Dermis microvascular lymphatic vessel endothelial cell (primary cell): ENCODE measurements at places on chromosomes 12 and 14. TPM values are rescaled to one million over a fixed set of nuclear protein-coding genes. Genes with fewer than 3 reads are reported as not detected.

Gene DPF3
- 0.38 and 0.90 TPM in 2 replicates for total RNA-seq

Gene MGP
- total RNA-seq = 149 and 328 TPM in 2 replicates

Gene STAB2
- total RNA-seq = 0.77 and 71.1 TPM in 2 replicates

Gene RBMS2
- total RNA-seq = 43.6 and 52.4 TPM in 2 replicates

Gene CAPZA3
- not detected in 2 replicates for total RNA-seq

Gene EEF1AKMT3
- total RNA-seq = 4.5 and 7.6 TPM in 2 replicates

Gene ADAMTS20
- total RNA-seq = not detected in 2 replicates

Gene VRTN
- not detected in 2 replicates for total RNA-seq

Gene CEP128
- total RNA-seq = 1.8 and 4.0 TPM in 2 replicates

Gene KCNA5
- total RNA-seq = not detected in 2 replicates

Gene FAM222A
- 0.13 and 0.26 TPM in 2 replicates for total RNA-seq

Gene LRP6
- total RNA-seq = 36.2 and 59.9 TPM in 2 replicates

Gene DIO2
- under 0.01 TPM in 1 of 2 replicates, not detected in the other for total RNA-seq

Gene UBE3B
- total RNA-seq = 23.0 and 29.0 TPM in 2 replicates

GRCh38 chr14:85528080-85528896 lies 1.7 kb upstream of the FLRT2 start:
- peak; percentile 88 for DNase-seq

GRCh38 chr12:12954356-12954755 lies 2.4 kb upstream of the GPRC5D start:
- no peak for DNase-seq

- no peak for DNase-seq
These were observed 1.1 kb upstream of the BCDIN3D start for GRCh38 chr12:49843876-49844437.

GRCh38 chr12:16763901-16764300 lies 157.9 kb upstream of the LMO3 start:
- no peak for DNase-seq

DNA sequence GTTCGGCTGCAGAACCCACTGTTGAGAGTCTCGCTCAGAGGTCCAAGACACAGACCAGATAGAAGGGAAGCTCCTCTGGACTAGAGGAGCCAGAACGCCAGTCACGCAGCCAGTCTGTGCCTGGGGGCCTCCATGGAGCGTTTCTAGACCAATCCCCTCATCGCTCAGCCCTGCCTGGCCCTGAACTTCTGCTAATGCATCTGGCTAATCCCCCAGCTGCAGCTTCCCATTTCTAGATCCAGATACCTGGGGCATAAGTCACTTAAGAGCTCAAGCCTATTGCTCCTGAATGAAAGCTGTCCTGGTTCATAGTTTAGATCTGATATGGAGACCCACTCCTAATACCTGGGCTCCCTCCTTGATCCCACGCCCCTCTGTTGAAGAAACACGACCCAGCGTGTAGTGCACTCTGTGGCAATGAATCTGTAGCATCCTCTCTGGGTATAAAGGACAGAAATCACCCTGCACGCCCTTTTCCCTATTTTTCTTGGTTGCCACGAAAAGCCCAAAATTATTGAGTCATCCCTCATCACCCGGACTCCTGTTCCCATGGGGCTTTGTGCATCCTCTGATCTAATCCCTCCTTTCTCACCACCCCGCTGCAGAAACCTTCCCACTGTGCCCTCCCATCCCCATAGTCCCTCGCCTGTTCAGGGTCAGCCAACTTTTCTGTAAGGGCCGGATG lies 341.6 kb upstream of the FKBP4 start:
- no peak for DNase-seq

DNA sequence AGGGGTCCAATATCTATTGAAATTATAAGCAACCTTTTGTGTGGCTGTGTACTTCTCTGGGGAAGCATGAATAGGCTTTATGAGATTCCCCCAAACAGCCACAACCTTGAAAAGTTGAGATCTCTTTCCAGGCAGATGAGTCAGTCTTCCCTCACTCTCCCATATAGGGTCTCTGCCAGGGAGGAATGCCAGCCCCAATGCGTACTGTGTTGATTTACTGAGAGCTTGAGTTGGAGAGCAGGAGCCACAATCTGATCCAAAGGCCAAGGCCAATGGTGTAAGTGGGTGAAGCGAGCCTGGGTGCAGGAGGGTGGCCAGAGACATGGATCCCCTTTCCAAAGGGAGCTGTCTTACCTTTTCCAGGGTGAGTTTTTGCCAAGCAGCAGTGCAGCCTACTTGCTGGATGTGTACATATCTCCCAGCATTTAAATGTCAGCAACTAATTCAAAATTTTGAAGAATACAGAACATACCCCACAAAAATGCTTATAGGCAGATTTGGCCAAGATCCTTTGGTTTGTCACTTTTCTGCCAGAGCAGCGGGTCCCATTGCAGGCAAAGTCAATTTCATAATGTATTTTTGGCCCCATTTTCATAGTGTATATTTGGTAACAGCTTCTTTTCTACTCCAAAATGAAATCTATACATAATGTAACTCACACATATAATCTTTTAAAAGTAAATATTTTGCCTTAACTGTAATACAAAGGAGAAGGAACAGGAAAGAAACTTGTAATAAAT lies 88.2 kb downstream of the TBC1D30 start:
- no peak for DNase-seq

DNA sequence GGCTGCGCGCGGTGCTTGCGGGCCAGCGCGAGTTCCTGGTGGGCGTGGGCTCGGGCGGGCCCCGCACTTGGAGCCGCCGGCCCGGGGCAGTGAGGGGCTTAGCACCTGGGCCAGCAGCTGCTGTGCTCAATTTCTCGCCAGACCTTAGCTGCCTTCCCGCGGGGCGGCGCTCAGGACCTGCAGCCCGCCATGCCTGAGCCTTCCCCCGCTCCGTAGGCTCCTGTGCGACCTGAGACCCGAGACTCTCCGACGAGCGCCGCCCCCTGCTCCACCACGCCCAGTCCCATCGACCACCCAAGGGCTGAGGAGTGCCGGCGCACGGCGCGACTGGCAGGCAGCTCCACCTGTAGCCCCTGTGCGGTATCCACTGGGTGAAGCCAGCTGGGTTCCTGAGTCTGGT lies 46.0 kb upstream of the PLEKHG3 start:
- DNase-seq = no peak

GRCh38 chr12:115323223-115323905 lies 639.4 kb upstream of the TBX3 start:
- no peak for DNase-seq

DNA sequence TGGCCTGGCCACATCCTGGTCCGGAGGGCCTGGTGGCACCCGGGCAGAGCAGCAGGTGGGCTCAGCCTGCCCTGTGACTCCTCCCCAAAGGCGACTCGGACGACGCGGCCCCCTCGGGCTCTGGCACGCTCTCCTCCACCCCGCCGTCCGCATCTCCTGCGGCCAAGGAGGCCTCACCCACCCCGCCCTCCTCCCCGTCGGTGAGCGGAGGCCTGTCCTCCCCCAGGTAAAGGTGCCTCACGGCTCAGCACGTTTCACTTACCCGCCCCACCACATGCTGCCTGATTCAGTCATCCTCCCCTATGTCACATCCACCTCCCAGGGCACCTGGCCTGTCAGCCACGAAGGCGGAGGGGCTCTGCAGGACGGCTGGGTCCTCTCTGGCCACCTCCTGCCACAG lies 6.8 kb upstream of the TEX22 start:
- DNase-seq = no peak

DNA sequence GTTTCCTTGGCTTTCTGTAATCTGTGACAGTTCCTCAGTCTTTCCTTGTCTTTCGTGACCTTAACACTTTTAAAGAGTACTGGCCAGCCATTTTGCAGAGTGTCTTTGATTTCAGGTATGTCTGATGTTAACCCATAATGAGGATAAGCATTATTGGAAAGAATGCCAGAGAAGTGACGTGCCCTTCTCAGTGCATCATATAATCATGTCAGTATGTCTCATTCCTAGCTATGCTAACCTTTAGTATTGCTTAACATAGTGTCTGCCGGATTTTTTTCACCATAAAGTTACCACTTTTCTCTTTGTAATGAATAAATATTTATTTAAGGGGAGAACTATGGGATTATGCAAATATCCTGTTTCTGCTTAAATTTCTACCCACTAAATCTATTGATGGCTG lies 28.5 kb downstream of the RERG start:
- no peak for DNase-seq

GRCh38 chr14:69423279-69423678 lies 24.8 kb downstream of the SLC39A9 start:
- no peak for DNase-seq

- DNase-seq = no peak
These were observed 22.3 kb downstream of the RPGRIP1 start for GRCh38 chr14:21302013-21302835.

- no peak for DNase-seq
These were observed 37.6 kb downstream of the PLEKHG7 start for GRCh38 chr12:92740411-92740810.

DNA sequence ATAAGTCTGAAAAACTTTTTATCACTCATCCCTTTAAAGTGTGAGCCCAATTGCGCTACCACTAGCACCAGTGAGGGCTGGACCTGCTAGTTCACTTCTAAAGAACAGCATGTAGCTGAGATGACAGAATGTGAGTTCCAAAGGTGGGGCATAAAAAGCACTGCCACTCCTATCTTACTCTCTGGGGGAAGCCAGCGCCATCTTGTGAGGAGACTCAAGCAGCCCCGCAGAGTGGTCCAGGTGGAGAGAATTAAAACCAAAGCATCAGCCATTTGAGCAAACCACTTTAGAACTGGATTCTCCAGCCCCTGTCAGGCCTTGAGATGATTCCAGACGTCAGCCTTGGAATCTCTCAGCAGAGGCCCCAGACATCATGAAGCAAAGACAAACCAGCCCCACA lies 39.9 kb downstream of the TMEM132D start:
- no peak for DNase-seq

DNA sequence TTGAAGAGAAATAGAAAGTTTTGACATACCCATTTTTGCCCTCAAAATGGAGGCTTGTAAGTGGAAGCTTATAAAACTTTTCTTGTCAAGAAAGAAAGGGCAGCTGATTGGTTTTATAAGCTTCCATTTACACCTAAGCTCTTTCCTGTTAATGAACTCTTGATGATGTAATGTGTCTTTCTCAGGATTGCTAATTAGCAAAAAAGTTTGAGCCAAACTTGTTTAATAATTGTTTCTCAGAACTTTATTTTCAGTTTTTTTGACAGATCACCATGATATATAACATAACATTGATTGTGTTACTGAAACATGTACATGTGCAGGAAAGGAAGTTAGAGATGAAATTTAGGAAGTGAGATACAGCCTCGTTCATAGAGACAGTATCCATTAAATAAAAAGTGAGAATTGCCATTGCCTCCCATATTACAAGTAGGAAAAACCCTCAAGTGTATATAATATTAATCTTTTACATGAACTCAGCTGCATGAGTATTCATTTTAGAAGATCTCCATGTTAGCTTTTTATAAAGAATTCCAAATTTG lies 26.8 kb downstream of the RIC8B start:
- DNase-seq = no peak

GRCh38 chr12:68675101-68675842 lies 11.5 kb upstream of the NUP107 start:
- no peak for DNase-seq

GRCh38 chr12:65496617-65497016 lies 218.1 kb downstream of the MSRB3 start:
- DNase-seq = no peak

DNA sequence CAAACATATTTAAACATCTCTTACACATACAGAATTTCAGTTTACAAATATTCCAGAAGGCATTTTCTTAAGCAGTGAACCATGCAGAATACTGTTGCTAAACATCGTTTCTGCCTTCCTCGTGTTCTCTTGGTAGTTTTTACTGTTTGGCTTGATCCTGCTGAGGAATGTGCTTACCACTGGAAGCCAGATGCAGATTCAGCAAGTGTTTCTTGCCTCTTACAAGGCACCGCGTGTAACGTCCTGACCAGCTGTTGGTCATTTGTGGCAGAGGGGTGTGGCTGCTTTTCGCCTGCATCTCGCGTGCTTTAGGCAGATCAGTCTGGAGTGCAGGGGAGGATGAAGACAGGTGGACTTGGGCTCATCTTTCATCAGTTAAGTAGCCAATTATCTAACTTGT lies 12.4 kb downstream of the EIF2B1 start:
- DNase-seq = no peak

DNA sequence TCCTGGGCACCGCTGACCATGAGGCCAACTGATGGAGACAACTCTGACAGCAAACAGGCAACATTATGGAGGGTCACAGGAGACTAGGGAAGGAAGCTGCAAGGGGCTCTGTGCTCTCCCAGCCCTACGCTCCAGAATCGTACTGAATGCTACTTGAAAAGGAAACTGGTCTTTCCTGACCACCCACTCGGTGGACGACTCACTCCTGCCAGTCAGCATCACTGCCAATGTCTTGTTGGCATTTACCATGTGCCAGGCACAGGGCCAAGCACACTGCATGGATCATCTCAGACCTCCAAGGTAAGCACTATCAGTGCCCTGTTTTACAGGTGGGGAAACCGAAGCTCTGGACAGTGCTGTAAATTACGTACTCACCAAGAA lies 38.0 kb downstream of the CCDC85C start:
- no peak for DNase-seq

DNA sequence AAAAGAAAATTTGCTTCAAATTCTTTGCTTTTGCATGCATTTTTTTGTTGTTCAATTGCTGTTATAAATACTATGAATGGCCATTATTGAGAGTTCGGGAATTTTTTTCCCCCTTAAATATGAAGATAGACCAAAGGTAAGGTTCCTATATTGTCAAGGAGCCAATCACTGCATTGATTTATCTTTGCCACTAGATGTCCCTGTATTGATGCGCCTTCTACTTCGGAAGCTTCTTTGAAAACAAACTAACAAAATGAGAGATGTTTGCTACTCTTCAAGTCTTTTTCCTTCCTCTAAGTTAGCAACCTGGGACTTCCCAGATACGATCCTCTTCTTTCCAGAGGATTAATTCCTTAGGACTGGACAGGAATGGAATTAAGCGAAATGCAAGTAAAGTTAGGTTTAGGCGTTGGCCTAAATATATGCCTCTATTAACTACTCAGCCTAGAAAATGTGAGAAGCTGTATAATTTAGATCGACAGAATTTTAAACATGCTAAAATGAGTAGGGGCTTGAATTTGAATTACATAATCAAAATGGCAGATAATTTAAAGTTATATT lies 318.1 kb downstream of the AEBP2 start:
- peak; percentile 56 for DNase-seq

- no peak for DNase-seq
These were observed 1.5 kb downstream of the EML5 start for GRCh38 chr14:88791252-88791621.

GRCh38 chr12:47067176-47067575 lies 12.2 kb upstream of the PCED1B start:
- no peak for DNase-seq

GRCh38 chr12:122965851-122966742 lies at the start of gene ABCB9:
ABCB9 (minus strand) TSS chr12:122966463; CDS start chr12:122960235, 6,228 bp downstream.
- DNase-seq = peak; percentile 94

DNA sequence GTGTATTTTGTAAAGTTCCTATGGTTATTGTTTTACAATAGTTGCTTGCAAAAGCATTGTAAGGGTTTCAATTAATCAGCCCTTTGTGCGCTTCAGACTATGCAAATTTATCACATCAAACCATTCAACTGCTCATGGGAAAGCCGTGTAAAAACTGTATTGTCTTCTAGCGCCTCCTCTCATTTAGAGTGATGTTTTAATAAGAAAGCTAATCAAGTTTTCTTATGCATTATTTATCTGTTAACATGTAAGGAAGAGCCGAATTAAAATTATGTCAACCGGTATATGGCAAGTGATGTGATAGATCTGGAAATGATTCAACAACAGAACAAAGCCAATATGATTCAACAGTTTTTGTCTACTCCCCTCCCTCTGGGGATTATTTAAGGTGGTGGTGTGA lies 92.5 kb upstream of the RFX4 start:
- DNase-seq = no peak

GRCh38 chr12:7120166-7120565 lies 8.5 kb downstream of the RBP5 start:
- DNase-seq = no peak
